ENCODE measurements at places on chromosomes 16 and 17. TPM values are rescaled to one million over a fixed set of nuclear protein-coding genes. Genes with fewer than 3 reads are reported as not detected.
A peak's percentile ranks its signal among the peaks of the same experiment; 100 is the strongest.

DNA sequence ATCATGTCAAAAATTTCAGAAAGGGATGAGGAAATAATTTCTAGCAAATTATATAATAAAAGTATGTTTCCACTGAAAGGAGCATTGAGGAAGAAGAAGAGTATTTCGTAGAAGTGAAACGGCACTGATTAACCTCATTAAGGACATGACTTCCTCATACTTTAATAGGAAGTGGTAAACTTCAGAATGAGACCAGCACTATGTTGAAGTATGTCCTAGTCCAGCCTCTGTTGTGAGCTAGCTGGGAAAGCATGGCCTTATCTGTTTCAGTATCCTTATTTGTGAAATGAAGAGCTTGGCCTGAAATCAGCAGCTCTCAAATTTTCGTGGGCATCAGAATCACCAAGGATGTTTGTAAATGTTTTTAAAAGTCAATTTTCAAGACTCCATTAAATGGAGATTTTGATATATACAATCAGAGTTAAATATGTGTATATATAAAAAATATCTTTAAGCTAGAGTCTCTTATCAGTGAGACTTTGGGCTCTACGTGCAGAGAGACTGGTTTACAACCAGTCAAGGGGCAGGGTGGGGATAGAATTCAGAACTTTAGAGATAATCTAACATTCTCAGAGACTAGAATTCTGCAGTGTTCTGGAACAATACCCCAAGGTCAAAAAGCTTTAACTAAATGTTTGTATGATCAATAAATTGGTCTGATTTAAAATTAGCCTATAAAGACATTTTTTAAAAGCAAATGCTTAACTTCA lies 365.4 kb downstream of the CDH13 start:
- DNase-seq, result no peak

DNA sequence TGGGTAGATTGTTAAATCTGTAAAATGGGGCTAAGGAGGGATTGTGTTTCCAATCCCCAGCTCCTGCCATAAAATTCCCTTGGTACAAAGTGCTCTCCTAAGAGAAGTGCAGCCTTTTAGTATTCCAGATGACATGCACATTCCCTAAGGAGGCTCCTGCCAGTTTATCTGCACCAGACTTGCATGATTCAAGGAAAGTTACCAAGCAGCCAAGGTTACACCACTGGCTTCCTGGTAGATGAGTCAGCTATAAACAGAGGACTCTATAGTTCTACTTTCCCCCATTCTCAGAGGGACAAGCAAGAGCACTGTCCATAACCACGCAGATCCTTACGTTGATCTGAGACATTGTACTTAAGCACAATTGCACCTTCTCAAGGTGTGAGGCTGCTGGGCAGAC lies 1.9 kb downstream of the CALB2 start:
- peak; percentile 91 for DNase-seq

GRCh38 chr16:25151996-25152395 lies 40.5 kb downstream of the LCMT1 start:
- peak; percentile 63 for DNase-seq

DNA sequence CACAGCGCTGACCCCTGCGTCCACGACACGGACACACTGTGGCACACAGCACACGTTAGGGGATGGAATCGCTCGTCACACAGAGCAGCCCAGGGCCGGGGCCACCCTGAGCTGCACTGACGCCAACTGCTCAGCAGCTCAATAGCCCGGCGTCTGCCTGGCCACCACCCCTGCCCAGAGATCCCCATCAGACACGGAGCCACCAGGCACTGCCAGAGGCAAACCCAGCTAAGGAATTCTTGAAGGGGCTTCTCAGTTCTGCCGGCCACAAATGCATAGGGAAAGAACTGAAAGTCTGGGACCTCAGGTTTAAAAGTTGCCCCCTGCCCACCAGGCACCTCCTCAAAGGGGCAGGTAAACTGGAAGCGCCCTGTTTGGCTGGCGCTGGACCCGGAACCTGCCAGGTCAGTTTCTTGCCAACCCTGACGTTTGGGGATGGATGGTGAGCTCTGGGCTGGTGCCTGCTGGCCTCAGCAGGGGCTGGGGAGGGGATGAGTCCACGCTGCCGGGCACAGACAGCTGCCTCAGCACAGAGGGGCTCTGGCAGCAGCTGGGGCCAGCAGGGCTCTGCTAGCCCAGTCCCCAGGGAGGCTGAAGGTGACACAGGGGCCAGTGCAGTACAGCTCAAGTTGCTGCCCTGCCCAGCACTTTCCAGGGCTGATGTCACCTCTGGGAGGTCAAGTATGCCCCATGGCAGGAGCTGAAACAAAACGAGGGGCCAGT lies 33.2 kb downstream of the TIMM22 start:
- no peak for DNase-seq

CDH15 gene
- 0.33 TPM for total RNA-seq

ETV4 gene
- 34.9 TPM for total RNA-seq
